H4 (cell line): ENCODE measurements at places on chromosomes 2 and 18. TPM values are rescaled to one million over a fixed set of nuclear protein-coding genes. Genes with fewer than 3 reads are reported as not detected.
A peak's percentile ranks its signal among the peaks of the same experiment; 100 is the strongest.

DNA sequence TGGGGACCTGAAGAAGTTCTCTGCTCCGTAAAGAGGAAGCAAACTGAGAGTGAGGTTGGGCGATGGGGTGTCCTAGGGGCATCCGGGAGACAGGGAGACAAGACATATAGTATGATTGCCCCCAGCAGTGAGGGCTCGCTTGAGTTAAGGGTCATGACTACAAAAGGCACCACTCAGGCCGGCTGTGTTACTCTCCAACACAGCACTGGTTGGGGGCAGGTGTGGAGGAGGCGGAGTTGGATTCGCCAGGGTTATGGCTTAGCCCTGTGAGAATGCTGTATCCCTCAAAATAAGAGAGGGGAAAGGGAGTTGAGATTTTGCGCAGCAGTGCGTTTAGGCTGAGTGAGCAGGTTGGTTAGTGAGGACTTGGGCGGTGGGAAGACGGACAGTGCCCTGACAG is 12.0 kb downstream of the DYSF start:
- no peak for DNase-seq

DNA sequence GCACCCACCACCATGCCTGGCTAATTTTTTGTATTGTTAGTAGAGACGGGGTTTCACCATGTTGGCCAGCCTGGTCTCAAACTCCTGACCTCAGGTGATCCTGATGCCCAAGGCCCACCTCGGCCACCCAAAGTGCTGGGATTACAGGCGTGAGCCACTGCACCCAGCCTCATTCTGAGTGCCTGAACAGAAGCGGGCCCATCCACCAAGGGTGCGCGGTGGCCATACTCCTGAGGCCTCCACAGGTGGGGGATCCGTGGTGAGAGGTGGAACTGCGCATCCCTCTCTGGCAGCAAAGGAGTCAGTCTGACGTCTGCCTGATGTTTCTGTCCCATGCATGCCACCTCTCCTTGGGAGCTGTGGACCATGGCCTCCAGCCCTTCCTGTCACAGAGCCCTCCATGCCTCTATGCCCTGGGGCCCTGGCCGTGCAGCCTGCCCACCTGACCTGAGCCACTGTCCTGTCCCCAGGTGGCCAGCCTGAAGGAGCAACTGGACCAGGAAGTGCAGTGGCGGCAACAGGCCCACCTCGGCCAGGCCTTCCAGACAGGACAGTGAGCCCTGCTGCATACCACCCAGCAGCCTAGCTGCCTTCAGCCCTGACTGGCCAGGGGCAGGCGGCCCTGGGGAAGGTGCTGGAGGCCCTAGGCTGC is 7.6 kb upstream of the SNED1 start:
- DNase-seq = no peak

DNA sequence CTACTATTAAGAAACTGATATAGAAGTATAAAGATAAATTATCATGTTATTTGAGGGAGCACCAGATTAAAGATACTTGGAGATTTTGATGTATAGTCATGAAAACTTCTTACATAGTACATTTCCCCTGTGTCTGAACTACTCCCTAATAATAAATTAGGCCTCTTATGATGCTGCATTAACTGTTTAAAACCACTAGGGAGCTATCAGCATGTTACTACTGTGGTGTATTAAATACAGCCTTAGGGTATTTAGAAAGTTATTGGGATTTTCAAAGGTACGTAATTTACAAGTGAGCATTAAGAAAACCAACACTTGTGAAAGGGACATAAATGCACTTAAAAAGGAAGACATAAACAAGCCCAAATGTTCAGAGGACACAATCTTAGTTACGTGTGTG is 714.0 kb downstream of the EPHA4 start:
- no peak for DNase-seq

DNA sequence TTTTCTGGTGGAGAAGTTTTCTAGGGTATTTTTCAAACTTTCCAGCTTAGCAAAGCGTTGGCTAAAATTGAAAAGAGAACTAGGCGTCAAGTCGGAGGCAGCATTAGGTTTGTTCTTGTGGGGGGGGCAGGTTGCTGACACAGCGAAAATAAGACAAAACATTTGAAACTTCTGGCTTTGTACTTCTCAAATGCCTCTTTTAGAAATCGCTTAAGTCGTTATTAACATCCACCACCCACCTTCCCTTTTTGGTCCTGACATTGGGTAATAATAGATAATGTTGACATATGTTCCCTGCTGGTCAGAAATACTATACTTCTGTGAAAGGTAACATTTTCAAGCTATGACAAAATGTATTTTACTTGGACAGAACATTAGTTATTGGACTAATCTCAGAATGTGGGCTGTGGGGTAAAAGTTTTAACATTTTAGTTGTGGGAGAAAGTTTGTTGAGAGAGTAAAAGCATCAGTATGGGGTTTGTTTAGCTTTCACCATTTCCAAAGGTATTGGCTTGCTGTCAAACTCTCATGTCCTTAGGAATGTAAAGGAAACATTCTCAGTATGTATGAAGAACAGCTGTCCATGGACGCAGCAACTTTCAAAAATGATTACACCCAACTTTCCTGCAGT is 88.1 kb upstream of the ZEB2 start:
- DNase-seq = no peak

- no peak for DNase-seq
Measured at GRCh38 chr2:41040782-41041520, 589.1 kb upstream of the SLC8A1 start.

- no peak for DNase-seq
Measured at GRCh38 chr2:109591206-109591605, 22.6 kb downstream of the SEPTIN10 start.

GRCh38 chr2:241943961-241944575 is 74.5 kb downstream of the RTP5 start:
- no peak for DNase-seq

DNA sequence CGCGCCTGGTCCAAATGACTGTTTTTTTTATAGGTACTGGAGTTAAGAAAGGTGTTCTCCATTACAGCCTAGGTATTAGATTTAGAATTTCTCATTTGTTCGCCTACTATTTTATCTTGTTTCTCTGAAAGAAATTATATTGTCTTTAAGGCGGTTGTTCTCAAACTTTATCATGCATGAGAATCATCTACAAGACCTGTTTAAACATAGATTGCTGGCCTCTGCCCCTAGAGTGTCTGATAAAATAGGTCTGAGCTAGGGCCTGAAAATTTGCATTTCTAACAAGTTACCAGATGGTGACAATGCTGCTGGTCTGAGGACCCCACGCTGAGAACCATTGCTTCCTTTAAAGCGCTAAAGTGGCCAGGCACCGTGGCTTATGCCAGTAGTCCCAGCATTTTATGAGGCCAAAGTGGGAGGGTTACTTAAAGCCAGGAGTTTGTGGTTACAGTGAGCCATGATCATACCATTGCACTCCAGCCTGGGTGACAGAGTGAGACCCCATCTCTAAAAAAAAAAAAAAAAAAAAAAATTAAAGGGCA is 34.0 kb upstream of the RNF138 start:
- no peak for DNase-seq

GRCh38 chr2:178891265-178891958 is 84.2 kb upstream of the TTN start:
- DNase-seq = peak; percentile 51

DNA sequence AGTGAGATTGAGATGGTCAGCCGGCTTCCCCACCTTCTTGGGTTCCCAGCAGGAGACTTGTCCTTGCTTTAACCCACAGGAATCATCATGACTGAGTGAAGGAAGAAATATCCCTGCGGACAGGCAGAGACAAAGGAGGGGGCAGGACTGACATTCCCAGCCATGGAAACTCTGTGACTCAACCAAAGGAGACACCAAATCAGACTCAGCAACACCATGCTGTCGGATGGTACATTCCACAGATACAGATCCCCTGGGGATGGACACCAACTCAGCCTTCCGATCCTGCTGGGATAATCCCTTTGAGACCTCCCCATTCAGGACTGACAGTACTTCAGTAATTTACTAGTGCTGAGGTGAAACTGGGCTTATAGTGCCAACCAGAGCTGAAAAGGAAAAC is 518.3 kb downstream of the XIRP2 start:
- no peak for DNase-seq

GRCh38 chr2:121688820-121689219 is 39.6 kb upstream of the CLASP1 start:
- DNase-seq = no peak

GRCh38 chr2:205069928-205070327 is 524.7 kb downstream of the PARD3B start:
- no peak for DNase-seq

DNA sequence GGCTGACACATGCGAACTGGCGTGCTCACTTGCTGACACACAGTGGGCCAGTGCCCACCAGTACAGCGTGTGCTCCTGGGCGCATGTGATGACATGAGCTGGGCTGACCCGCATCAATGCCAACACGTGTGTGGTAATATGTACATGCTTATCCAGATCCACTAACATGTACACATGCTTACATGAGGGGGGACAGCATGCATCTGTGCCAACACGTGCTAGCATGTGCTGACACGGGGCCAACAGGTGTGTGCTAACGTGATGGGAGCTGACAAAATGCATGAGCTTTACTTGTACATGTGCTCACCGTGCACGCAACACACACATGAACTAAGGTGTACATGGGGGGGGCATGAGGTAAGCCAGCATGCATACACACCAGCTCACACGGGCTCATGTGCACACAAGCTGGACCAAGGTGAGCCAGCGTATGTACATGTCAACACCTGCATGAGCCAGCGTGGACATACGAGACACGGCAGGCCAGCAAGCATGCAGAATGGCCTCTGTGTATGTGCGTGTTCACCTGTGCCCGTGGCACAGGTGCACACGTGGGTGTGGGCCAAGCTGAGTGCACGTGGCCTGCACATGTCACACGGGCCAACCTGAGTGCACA is 28.5 kb downstream of the GPC1 start:
- no peak for DNase-seq

DNA sequence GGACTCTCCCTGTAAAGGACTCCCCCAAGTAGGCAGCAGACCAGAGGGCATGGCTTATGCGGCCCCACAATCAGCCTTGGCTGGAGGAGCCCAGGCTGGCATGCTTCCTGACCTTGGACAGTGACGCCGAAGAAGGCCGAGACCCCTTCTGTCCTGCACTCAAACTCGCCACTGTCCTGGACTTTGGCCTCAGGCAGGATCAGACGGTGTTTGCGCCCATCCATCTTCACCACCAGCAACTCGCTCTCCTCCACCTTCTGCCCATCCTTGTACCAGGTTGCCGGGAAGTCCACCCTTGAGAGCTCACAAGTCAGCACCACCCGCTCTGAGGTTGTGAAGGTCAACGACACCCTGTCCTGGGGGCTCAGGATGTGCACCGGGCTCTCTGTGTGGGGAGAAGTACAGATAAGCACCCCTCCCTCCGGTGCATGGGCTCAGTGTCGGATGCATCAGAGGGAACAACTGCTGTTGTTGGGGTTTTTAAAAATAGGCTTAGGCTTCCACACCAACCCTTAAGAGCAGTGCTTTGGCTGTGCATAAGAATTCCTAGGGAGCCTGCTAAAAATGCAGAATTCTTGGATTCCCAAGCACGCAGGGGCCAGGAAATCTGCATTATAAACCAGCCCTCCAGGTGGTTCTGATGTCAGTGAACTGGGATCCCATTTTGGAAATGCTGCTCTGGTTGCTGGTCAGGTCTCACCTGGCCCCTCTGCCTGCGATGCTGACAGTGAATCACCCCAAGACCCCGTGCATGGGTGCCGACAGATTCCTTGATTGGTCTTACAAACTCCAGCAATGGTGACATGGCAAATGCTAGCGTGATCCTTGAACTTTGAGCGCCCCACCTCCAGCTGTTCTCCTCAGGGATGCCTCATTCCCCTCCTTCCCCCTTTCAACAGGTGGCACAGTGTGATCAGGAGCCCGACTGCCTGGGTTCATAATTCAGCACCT is 5.9 kb downstream of the OBSL1 start:
- DNase-seq = no peak

- no peak for DNase-seq
Measured at GRCh38 chr2:226172309-226172708, 627.3 kb downstream of the IRS1 start.

GRCh38 chr2:75666911-75667310 is 20.3 kb downstream of the MRPL19 start:
- DNase-seq = no peak

DNA sequence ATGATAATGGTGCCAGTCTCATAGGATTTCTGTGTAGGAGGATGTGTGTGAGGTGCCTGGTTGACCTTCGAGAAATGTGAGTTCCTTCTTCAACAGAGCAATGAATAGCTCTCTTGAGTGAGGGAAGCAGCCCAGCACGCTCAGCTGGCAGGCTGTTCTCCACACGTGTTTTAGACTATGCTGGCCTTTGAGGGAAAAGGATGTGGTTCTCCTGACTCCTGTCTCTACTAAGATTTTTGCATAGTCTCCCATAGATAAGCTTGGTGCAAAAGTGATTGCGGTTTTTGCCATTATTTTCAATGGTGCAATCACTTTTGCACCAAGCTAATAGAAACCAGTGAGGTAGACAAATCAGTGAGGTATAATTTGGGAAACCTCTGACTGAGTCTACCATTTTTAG is 284.1 kb downstream of the SLC4A3 start:
- no peak for DNase-seq

DNA sequence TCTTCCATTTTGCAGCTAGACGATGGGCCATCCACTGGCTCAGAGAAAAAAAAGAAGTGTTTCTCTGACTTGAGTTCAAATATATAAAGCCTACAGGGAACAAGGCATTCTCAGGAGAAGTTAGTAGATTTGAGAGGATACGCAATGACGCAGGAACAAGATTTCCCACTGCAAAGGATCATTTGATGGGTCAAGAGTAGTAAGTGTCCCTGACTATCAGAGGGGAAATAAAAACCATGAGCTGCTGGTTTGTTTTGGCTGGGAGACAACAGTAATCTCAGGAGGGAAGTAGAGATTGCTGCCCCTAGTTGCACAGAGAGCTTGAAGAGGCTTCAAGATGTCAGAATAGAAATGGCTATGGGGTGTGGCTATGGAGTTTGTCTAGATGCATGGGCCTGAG is 22.3 kb upstream of the MYO1B start:
- no peak for DNase-seq

- DNase-seq = peak; percentile 25
Measured at GRCh38 chr2:145546091-145546490, 1026.2 kb upstream of the ZEB2 start.

- peak; percentile 70 for DNase-seq
Measured at GRCh38 chr2:216216951-216217903, 108.1 kb downstream of the XRCC5 start.

CROCC2 gene
- not detected in 2 replicates for total RNA-seq

HOXD9 gene
- total RNA-seq = 1.1 and 2.1 TPM in 2 replicates
